NCI-H187 treated with DMSO at 0.1 percent for 48 hours (cell line): ENCODE measurements at places on chromosomes 16 and 17.

GRCh38 chr16:51431517-51432241 is 280.6 kb upstream of the SALL1 start:
- no peak for DNase-seq

DNA sequence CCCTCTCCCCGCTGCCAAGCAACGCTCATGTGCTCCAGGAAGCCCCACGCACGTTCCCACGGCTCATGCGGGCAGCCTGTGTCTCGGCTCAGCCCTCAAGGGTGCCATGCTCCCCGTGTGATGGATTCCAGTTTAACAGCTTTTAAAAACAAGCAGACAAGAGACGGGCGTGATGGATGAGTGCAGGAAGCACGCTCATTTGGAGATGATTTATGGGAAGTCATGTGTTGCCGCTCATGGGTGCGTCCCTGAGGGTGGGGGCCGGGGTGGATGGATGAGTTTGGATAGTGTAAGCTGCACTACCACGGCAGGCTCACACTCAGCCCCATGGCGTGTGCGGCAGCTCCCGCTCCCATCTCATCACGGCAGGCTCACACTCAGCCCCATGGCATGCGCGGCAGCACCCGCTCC is 132.8 kb downstream of the RBFOX3 start:
- DNase-seq, result peak; percentile 21

- DNase-seq, result no peak
These were observed 28.3 kb downstream of the G6PC1 start for GRCh38 chr17:42928714-42929496.

DNA sequence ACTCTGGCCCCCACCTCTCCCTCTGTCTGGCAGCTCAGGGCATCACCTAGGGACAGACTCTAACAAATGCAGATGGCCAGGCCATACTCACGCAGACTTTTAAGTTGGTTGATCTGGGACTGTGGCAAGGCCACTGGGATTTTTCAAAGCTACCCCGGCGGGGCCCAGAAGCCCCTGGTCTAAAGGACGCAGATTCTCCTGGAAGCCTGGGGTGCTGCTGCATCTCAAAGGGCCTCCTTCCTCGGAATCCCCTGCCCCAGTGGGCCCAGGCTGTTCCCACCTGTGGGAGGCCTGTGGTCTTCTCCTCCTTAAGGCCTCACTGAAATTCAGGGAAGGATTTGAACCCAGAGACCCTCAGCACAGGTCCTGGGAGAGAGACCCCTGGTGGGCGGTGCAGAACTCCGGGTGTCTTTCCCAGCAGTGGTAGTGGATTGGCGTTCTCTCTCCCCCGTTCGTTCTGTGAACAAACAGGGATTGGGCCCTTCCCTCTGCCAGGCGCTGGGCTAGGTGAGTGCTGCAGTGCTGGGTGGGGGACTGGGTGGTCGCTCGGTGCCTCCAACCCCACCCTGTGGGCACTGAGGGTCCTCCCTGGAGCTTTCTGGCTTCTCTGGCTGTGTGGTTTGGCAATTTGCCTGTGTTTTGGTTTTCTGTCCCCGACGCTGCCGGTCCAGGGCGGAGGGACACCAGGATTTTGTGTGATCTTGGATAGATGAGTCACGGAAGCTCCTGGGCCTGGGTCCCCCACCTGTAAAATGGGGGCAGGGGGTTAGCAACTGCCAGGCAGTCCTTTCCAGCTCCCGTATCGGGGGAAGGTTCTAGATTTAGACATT is 160.5 kb upstream of the GSE1 start:
- DNase-seq, result no peak

DNA sequence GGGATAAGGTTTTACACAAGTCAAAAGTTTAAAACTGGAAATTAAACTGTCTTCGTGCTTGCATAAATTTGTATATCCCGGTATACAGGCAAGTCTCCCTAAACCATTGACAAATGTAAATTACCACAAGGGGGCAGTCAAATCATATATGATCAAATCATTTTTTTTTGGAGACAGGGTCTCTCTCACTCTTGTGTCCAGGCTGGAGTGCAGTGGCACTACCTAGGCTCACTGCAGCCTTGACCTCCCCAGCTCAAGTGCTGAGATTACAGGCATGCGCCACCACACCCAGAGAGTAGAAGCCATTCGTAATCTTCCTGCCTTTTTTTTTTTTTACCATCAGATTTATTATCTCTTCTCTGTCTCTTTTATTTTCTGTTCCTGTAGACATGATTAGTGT is 18.5 kb downstream of the TOP2A start:
- DNase-seq, result no peak

- DNase-seq, result no peak
These were observed 585 bp downstream of the WRAP53 start for GRCh38 chr17:7688808-7689316.
